ENCODE measurements at places on chromosomes 3 and 15.

DNA sequence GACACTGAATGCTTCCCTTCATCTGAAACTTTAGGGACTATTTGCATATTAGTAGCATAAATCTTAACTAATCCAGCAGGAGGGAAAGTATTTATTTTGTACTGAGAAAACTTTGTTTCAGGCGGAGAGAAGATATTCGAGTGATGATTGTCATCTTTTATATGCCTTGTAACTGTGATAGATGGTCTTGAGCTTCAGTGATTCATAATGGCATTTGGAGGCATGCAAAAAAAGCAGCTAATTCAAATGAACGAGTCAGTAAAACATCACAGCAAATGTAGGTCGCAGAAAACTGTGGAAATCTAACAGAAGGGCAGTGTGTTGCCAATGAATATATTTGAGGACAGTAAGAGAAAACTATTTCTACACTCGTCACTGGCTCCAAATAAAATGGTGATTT is 643.7 kb upstream of the NAALADL2 start:
- no peak for DNase-seq

DNA sequence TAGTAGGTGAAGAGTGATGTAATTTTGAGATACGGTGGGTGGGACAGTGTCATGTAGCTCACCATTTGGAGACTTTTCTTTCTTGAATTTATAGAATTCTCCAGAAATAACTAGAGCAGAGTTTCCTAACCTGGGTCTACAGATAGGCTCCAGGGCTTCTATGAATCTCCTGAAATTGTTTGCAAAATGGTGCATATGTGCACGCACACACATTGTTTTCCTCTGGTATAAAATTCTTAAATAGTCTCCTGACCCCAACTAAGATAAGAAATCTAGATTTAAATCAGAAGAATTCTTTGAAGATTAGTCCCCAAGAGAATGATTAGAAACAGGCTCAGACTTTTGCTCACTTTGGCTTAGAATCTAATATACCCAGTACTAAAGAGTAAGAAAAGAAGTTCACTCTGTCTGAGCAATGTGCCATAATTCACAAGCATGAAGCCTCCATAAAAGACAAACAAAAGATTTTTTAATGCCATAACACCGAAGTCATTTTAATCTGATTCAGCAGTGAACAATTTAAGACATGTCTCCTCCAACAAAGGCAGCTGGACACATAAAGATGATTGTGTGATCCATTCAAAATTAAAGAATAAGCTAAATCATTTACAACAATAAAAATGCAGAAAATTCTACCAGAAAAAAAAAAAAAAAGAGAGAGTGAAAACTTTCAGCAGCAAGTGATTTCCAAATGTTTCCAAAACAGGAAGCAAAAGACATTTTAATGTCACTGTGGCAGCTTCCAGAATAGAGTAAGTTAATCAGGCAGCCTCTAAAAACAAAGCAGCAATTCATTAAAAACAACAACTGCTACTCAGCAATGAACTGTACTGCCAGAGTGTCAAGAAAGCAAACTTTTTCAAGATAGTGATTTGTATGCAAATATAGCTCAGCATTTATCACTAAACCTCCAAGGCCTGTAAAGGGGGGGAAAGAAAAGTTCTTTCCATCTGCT is 975.5 kb upstream of the CFAP20DC start:
- DNase-seq: no peak

GRCh38 chr3:189322339-189322738 is 150.6 kb downstream of the TPRG1 start:
- no peak for DNase-seq

GRCh38 chr15:96345560-96346399 is 15.3 kb downstream of the NR2F2 start:
- DNase-seq: no peak

GRCh38 chr3:51373658-51374421 is 11.3 kb upstream of the MANF start:
- no peak for DNase-seq
